ENCODE measurements at places on chromosomes 13 and 19.

DNA sequence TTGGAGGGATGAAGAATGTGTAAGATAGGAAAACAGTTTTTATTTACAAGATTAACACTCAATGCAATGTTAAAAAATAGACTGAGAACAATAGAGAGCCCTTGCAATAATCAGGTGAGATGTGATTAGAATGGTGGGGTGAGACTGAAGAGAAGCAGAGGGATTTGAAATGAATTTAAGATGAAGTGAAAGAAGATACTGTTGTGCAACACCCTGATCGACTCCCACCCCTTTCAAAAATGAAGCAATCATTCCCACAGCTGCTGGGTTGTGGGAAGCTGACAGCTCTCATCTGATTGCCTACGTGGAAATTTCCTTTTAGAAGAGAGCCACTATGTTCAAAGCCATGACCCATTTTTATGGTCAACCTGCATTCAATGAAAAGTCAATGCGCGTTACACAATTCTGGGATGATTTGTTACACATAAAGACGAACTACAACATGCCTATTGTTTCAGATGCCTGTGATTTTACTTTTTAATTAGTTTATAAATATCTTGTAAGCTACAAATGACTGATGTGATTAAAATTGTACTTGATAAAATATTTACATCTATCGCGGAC lies 1374.8 kb downstream of the PCDH9 start:
- no peak for DNase-seq

- no peak for DNase-seq
Measured at GRCh38 chr13:44810061-44810840, 179.0 kb downstream of the NUFIP1 start.

GRCh38 chr13:43301346-43301969 lies 278.1 kb downstream of the DNAJC15 start:
- DNase-seq, result no peak

DNA sequence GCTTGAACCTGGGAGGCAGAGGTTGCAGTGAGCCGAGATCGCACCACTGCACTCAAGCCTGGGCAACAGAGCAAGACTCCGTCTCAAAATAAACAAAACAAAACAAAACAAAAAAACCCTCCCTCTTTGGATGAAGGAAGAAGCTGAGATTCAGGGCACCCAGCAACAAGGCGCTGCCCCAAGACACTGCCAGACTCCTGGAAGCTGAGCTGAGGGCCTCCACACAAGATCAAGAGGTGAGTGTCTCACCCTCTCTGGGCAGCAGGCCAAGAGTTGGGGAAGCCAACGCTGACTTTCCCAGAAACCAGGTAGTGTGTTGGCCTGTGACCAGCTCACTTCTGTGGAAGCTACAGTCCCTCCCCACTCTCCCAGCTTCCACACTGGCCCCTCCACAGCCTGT lies 3.7 kb upstream of the TYROBP start:
- DNase-seq, result no peak

DNA sequence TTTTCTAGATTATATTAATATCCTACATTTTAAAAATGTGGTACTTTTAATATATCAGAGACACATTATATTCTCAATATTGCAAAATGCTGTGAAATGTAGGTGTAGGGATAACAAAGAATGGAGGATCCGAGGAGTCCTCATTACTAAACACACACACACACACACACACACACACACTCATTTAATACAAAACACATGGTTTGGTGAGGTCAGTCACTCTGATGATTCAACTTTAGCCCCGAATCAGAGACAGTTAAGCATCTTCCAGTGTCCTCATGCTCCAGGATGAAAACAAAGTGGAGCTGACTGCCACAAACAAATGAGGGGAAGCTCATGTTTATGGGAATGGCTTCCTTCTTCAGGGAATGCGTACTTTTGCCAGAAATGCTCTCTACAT lies 147.5 kb downstream of the CYSLTR2 start:
- DNase-seq, result no peak

DNA sequence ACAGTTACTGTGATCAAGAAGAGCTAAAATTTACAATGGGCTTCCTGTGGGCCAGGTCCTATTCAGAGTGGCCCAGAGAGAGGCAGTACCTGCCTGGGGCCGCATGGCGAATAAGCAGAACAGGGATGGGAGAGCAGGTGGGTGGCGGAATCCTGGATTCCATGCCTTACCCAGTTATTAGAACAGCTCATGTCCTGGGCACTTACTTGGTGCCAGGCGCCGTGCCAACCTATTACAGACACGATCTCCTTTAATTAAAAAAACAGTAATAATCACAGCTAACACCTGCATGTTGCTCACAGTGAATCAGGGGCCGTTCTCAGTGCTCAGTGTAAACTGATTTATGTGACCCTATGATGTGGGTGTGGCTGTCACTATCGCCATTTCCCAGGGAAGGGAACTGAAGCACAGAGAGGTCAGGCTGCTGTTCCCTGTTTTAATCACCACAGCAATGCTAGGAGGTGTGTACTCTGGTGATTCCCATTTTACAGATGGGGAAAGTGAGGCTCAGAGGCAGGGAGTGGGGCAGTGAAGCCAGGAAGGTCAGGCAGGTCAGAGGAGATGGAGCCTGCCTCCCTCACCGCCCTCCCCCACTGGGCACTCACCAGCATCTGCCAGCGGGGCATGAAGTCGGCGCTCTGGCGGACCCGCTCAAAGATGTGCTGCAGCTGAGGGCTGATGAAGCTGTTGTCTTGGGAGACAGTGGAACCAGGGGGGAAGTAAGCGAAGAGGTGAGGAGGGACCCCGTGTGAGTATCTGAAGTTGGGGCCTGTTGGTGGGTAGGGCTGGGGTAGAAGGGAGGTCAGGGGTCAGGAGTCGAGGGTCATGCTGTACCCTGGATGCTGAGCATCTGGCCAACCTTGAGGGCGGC lies 12.0 kb downstream of the COQ8B start:
- no peak for DNase-seq

- no peak for DNase-seq
Measured at GRCh38 chr13:87810391-87810801, 139.2 kb downstream of the SLITRK5 start.

Measured in cerebellum (tissue), 4 donors.